Naive thymus-derived CD8-positive, alpha-beta T cell (primary cell): ENCODE measurements at places on chromosomes 2 and 18. TPM values are rescaled to one million over a fixed set of nuclear protein-coding genes. Genes with fewer than 3 reads are reported as not detected.

DNA sequence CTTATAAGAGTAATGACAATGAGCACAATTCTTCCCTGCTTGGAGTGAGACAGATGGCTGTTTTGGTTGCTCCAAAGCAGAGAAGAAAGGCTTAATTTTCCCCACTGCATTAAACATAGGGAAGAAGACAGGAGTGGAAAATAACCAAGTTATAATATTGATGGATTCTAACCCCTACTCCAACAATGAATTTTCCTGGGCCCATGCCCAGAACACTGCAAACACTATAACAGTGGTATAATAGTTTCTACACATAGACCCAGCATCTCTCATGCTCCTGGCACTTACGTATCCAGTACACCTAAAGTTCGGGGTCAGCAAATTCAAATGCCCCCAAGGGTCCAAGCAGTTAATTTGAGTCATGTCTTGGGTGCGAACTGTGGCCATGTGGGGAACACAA is 613.4 kb downstream of the PLCL1 start:
- H3K4me1 ChIP-seq = no peaks in the 10 kb centered on the region
- no peak overlapping the region for H3K4me3 ChIP-seq
- DNase-seq = no peak
- no peaks in the 10 kb centered on the region for H3K36me3 ChIP-seq

DNA sequence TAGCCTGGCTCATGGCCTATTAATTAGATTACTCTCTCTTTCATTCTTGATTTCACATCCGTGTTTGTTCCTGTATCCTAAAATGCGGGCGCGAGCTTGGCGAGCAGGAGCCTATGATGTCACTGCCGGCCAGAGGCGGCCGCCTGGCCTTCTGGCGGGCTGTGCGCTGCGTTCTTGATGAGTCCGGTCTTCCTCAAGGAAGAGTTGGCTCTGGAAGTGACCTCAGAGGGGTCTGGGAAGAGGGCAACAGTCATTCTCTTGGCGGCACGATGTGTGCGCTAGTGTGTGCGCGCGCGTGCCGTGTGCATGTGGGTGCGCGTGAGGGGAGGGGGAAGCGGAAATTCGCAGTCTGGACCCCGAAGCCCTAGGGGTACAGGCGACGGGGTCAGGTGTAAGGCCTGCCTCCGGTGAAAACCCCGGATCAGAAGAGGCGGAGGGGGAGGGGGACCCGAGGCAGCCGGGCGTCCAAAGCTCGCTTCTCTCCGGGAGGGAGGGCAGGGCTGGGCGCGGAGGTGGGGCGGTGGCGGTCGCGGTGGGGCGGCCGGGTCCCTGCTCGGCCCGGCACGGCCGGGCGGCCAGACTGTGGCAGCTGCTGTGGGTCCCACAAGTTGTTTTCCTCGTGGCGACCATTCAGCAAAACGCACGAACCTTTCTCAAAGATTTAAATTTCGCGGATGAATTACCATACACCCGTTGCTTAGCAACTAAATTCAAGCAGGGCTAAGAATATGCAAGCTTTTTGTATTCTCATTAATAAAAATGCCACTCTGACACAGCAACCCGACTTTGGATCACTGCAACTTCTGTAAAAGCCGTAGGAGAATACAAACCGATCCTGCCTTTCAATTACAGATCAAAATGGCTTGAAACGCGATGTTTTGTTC is 8.4 kb downstream of the POU3F3 start:
- H3K27ac ChIP-seq = no peak overlapping the region
- peaks cover 16% of the 10 kb centered on the region for H3K36me3 ChIP-seq
- H3K4me1 ChIP-seq = peaks cover 10% of the 10 kb centered on the region
- H3K4me3 ChIP-seq = peak overlapping the region; percentile 59
- peaks cover 81% of the 10 kb centered on the region for H3K27me3 ChIP-seq

DNA sequence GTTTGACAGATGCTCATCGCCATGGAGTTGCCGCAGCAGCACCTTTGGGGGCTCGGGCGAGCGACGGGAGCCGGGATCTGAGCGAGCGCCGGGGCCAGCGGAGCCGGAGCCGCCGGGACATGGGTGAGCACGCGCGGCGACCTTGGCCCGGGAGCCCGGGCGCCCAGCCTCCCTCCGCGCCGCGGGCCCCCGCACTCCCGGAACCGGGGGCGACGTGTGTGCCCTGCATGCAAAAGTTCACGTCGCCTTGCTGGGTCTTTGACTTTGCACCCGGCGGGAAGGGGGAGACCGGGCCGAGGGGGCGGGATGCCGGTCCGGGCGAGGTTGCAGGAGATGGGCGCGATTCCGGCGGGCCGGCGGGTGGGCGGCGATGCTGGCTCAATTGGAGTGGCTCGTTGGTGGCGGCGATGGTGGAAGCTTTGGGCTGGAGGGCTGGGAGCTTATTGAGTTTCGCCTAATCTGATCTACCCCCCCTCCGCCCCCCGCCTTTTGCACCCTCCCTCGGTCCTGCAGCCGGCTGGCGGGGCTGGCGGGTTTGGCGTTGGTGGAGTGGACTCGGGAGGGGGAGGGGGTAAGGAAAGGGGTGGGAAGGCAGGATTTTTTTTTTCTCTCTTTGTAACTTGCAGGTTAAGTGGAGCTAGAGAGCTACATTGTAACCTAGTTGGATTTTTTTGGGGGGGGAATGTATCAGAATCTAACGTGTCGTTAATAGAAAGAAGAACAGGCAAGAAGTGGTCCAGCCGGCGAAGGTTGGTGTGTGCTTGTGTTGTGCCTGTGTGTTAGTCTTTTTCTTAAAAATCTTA is at the start of gene SETBP1:
Gene SETBP1 (plus strand): TSS at position 616 of the 803 bp plus-strand sequence. CDS start 20,459 bp downstream, outside the sequence.
- no peak within 1 kb of the TSS for H3K4me3 ChIP-seq
- H3K27me3 ChIP-seq = peaks cover 20% of the 10 kb centered on the region
- no peak within 1 kb of the TSS for H3K27ac ChIP-seq
- H3K36me3 ChIP-seq = no peaks in the 10 kb centered on the region
- DNase-seq = no peak
- peaks cover 9% of the 10 kb centered on the region for H3K4me1 ChIP-seq

DNA sequence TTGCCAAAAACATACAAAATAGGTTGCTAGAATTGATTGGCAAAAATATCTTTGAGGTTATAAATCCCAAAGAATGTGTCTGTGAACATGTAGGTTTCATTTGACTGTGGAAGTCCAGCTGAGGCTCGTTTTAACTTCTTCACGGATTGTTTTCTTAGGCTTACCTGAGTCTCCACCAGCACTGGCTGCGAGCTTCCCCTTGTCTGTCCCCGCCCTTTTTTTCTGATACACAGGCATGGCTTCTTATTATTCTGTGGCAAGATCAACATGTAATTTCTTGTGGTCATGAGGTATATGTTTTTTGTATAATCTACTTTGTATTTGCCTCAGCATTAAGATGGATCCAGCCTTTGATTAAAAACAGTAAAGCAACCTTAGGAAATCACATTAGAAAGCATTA is 7.2 kb upstream of the SLC40A1 start:
- H3K27me3 ChIP-seq = peaks cover 1% of the 10 kb centered on the region
- no peak for DNase-seq
- no peaks in the 10 kb centered on the region for H3K36me3 ChIP-seq
- H3K27ac ChIP-seq = no peak overlapping the region

Gene SCN7A
- not detected for total RNA-seq

Gene NEB
- 1.7 TPM for total RNA-seq

DNA sequence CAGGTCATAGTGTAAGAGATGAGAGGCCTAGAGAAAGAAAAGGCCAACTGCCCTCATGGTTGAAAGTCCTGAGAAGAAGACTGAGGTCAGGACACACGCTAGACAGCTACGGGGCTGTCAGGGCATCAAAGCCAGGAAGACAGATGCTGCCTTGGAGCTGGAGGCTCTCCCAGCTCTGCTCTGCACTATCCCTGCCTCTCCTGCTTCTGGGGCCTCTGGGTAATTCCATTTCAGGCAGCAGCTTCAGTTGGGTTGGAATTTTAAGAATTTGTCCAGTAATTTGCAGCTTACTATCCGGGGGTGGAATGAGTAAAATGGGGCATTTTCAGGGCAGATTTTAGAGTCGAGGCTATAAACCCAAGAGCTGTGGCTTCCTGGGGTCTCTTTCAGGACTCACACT is 76.2 kb upstream of the CTAGE1 start:
- no peak overlapping the region for H3K4me3 ChIP-seq
- H3K36me3 ChIP-seq = no peaks in the 10 kb centered on the region
- H3K27ac ChIP-seq = no peak overlapping the region

Gene ST3GAL5
- total RNA-seq = 42.1 TPM

- H3K4me1 ChIP-seq = no peaks in the 10 kb centered on the region
- H3K36me3 ChIP-seq = peaks cover 20% of the 10 kb centered on the region
- H3K4me3 ChIP-seq = no peak overlapping the region
- H3K27ac ChIP-seq = no peak overlapping the region
- DNase-seq = no peak
Observed at GRCh38 chr2:134468776-134469175, 214.9 kb downstream of the MGAT5 start.

Gene RAX
- not detected for total RNA-seq

DNA sequence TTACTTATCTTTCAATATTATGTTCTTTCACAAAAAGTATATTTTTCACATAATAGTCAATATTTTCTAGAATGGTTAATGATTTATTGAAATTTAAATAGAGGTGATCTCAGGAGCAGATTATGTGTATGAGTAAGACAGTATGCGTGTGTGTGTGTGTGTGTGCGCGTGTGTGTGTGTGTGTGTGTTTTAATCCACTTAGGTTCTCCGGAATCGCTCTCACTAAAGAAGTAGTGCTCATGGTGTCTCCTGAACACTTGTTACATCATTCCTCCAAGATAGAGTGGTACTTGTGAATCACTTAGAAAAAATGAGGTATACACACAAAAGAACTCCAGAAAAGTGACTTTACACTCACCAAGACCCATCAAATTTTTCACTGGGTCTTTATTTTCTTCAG is 91.0 kb upstream of the KCNH7 start:
- H3K27me3 ChIP-seq = no peaks in the 10 kb centered on the region
- no peak overlapping the region for H3K27ac ChIP-seq
- H3K4me1 ChIP-seq = no peaks in the 10 kb centered on the region
- no peaks in the 10 kb centered on the region for H3K36me3 ChIP-seq
- no peak overlapping the region for H3K4me3 ChIP-seq

GRCh38 chr2:64234785-64235184 is 90.6 kb upstream of the PELI1 start:
- no peaks in the 10 kb centered on the region for H3K36me3 ChIP-seq
- no peak overlapping the region for H3K4me3 ChIP-seq
- no peaks in the 10 kb centered on the region for H3K4me1 ChIP-seq
- no peak overlapping the region for H3K27ac ChIP-seq
- H3K27me3 ChIP-seq = peaks cover 13% of the 10 kb centered on the region

DNA sequence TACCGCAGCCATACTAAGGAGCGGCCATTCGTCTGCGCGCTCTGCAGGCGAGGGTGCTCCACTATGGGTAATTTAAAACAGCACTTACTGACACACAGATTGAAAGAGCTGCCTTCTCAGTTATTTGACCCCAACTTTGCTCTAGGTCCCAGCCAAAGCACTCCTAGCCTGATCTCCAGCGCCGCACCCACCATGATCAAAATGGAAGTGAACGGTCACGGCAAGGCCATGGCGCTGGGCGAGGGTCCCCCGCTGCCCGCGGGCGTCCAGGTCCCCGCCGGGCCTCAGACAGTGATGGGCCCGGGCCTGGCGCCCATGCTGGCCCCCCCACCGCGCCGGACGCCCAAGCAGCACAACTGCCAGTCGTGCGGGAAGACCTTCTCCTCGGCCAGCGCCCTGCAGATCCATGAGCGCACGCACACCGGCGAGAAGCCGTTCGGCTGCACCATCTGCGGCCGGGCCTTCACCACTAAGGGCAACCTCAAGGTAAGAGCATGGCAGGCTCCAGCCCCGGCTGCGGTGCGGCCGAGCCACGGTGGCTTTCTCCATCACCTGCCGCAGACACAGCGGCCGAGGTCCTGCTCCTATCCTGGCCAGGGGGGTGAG is 15.5 kb downstream of the SALL3 start:
- no peak overlapping the region for H3K27ac ChIP-seq
- no peak for DNase-seq
- peaks cover 15% of the 10 kb centered on the region for H3K27me3 ChIP-seq
- no peaks in the 10 kb centered on the region for H3K4me1 ChIP-seq
- no peak overlapping the region for H3K4me3 ChIP-seq

GRCh38 chr2:215817046-215817445 is 196.3 kb downstream of the MREG start:
- no peak for DNase-seq
- H3K27ac ChIP-seq = no peak overlapping the region
- peaks cover 10% of the 10 kb centered on the region for H3K36me3 ChIP-seq

DNA sequence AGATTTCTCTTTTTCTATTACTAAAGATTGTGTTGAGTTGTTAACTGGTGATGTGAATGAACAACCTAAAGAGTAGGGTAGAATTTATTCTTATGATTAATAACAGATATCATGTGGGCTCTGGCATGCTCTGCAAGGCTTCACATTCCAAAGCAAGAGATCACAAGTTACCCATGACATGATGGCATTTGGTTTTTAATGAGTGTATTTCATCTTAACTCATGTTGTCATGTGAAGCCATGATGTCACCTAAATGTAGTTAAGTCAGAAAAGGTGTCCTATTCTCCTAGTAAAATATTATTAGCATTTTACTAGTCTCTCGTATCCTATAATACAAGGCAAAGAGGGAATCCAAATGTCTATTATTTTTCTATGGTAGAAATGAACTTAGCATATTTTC is 678.0 kb downstream of the ARHGAP15 start:
- H3K4me3 ChIP-seq = no peak overlapping the region
- H3K36me3 ChIP-seq = no peaks in the 10 kb centered on the region
- H3K27me3 ChIP-seq = no peaks in the 10 kb centered on the region
- no peak overlapping the region for H3K27ac ChIP-seq
- DNase-seq = no peak
- H3K4me1 ChIP-seq = no peaks in the 10 kb centered on the region

DNA sequence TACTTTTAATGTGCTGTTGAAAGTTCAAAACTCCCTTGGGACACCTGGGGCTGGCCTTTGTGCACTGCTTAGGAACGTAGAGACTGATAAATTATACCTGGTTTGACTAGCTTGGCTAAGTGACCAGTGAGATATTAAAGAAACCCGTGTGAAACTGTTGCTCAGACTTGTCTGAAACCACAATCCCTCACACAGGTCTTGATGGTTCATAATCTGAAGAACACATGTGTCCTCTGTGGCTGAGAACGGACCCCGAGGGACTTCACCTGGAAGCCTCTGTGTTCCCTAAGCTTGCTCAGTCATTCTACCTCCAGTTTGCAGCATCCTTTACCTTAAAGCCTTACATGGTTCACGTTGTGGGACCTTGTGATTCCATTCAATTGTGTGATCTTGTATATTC is 218.8 kb downstream of the CBLN2 start:
- H3K27me3 ChIP-seq = no peaks in the 10 kb centered on the region
- H3K4me3 ChIP-seq = no peak overlapping the region
- no peak overlapping the region for H3K27ac ChIP-seq
- no peaks in the 10 kb centered on the region for H3K4me1 ChIP-seq
- DNase-seq = no peak
